Cardiac muscle cell (in vitro differentiated cells and primary cell): ENCODE measurements at places on chromosomes 7 and 10.

GRCh38 chr7:155317114-155317434 lies 19.4 kb downstream of the INSIG1 start:
- no peak for DNase-seq

- no peak for DNase-seq
Measured at GRCh38 chr7:128188396-128189230, 52.5 kb upstream of the LEP start.

- DNase-seq = no peak
Measured at GRCh38 chr10:623014-623413, 66.5 kb downstream of the DIP2C start.

DNA sequence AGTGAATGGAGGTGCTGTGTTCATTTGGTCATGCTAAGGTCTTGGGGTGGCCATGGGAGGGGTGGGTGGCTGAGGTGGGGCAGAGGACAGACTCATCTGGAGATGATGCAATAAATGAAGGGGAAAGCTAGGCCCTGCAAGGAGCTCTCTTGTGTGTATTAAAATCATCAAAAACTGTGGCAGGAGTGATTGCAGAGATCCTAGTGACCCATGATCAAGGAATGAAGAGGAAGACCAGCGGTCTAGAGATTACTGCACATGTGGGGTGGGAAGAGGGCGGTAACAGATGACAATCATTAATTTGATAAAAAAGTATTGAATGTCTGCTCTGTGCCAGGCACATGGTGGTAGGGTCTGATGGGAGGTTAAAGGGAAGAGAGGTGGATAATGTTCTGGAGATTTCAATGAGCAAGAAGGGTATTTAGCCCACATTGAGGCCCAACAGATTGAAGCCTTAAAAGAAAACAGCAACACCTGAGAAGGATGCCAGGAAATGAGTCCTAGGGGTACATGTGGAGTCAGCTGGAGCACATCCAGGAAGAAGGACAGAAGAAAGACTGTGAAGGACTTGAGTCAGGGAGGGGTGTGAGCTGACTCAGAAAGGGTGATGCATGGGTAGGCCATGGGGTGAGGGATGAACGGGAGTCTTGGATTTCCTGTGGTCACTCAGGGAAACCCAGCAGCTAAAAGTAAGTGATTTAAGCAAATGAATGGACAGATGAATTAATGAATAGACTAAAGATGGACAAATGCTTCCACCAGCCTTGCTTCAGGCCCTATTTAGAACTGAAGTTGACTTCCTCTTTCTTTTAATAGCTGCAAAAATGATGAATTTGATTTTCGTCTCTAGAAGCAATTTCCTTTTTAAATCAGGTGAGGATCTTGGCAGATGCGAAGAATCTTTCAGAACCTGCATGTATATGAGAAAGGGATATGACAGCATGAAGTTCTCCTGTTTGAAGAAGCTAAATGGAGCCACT lies 83.1 kb upstream of the IGFBP3 start:
- no peak for DNase-seq

DNA sequence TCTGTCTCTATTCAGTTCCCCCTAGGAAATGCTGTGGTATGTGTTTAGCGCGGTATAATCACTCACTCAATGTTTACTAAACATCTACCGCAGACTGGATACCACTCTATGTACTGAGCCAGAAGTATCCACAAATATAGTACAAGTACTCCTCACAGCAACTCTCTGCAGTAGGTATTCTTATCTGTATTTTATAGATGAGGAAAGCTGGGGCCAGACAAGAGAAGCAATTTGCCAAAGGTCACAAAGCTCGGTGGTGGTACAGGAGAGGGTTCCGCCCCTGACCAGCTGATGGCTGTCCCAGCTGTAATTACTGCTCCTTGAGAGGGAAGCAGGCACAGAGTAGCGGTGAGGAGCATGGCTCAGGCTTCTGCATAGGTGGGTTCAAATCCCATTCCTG lies 184.1 kb downstream of the DOCK4 start:
- DNase-seq = no peak
